ENCODE measurements at places on chromosomes 3 and 15.

- DNase-seq, result no peak
These were observed 122.4 kb downstream of the UBE2E2 start for GRCh38 chr3:23325466-23326065.

DNA sequence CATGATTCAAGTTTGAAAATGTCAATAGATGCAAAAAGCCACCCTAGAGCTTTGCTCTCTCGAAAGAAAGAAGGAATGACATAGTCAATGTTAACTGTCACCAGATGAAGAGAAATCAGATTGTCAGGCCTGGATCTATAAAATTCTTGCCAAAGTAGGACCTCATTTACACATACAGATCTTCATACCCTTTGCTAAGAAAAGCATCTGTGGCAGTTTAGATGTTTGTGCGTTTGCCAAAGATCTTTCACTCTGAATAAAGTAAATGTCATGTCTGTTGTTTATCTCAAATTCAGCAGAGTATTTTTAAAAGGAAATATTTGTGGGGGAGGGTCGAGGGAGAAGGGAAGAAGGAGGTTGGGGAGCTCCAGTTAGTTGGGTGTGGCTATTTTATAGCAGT, 119.4 kb downstream of the FEZF2 start:
- no peak for DNase-seq

DNA sequence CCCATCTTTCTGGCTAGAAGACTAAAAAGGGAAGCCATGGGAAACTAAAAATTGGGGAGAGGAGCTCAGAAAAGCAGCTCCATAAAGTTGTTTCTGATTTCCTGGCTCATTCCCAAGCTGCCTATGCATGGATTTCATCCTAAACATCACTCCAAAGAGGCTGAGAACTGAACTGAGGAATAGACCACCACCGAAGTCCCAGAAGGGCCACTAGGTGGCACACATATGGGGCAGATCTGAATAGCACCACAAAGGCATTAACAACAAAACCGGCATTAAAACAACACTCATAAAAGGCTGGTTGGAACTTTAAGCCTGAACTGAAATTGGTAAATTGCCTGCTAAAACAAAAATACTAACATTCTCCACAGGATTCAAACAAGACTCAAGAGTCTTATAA, 106.3 kb downstream of the PLD1 start:
- DNase-seq, result no peak

DNA sequence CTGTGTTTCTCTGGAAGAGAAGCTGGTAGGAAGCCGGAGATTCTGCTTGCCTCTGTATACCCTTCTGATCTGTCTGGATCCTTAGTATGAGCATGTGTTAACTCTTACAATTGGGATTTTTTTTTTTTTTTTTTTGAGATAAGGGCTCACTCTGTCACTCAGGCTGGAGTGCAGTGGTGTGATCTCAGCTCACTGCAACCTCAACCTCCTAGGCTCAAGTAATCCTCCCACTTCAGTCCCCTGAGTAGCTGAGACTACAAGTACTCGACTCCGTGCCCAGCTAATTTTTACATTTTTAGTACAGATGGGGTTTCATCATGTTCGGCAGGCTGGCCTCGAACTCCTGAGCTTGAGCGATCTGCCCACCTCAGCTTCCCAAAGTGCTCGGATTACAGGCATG, 44.5 kb downstream of the RPN1 start:
- no peak for DNase-seq

- no peak for DNase-seq
These were observed 90.5 kb upstream of the LRRN1 start for GRCh38 chr3:3708769-3709115.

GRCh38 chr3:134525293-134525692, 39.4 kb downstream of the CEP63 start:
- DNase-seq, result no peak

DNA sequence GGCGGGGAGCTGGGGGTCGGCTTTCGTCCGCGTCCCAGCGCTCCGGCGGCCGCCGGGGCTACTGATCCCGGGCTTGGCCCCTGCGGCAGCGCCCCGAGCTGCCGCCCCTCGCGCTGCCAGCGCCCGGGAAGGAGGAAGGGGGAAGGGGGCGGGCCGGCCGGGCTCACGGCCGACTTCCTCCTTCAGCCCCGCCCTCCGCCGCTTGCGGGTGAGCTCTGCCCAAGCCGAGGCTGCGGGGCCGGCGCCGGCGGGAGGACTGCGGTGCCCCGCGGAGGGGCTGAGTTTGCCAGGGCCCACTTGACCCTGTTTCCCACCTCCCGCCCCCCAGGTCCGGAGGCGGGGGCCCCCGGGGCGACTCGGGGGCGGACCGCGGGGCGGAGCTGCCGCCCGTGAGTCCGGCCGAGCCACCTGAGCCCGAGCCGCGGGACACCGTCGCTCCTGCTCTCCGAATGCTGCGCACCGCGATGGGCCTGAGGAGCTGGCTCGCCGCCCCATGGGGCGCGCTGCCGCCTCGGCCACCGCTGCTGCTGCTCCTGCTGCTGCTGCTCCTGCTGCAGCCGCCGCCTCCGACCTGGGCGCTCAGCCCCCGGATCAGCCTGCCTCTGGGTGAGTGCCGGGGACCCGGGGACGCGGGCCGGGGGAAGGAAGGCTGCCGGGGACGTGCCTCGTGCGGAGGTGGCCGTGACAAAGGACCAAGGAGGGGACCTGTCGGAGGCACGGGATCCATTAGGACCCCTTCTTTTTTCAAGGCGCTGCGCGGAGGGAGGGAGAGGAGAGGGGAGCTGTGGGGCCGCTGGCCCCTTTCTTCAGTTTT, at the start of gene SEMA4B:
Gene SEMA4B (plus strand): TSS at position 201 of the 814 bp plus-strand sequence. CDS start 249 bp downstream, at position 450.
- peak; percentile 60 for DNase-seq

GRCh38 chr3:15330031-15330596, 2.3 kb downstream of the SH3BP5 start:
- DNase-seq, result no peak

DNA sequence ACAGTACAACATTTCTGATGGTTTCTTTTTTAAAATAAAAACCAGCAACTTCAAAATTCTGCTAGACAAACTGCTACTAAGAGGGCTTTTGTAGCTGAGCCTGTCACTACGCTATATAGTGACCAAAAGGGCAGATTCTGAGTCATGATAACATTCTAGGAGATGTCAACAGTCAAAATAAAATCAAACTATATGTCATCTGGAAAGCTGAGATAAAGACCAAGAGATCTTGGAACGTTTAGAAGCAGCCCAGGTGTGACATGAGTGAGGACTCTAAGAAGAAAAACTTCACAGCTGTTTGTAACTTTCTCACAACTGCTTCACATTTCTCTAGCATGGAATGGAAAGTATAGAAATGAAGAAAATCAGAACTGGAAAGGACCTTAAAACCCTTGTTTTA, 84.6 kb downstream of the FILIP1L start:
- DNase-seq, result no peak

DNA sequence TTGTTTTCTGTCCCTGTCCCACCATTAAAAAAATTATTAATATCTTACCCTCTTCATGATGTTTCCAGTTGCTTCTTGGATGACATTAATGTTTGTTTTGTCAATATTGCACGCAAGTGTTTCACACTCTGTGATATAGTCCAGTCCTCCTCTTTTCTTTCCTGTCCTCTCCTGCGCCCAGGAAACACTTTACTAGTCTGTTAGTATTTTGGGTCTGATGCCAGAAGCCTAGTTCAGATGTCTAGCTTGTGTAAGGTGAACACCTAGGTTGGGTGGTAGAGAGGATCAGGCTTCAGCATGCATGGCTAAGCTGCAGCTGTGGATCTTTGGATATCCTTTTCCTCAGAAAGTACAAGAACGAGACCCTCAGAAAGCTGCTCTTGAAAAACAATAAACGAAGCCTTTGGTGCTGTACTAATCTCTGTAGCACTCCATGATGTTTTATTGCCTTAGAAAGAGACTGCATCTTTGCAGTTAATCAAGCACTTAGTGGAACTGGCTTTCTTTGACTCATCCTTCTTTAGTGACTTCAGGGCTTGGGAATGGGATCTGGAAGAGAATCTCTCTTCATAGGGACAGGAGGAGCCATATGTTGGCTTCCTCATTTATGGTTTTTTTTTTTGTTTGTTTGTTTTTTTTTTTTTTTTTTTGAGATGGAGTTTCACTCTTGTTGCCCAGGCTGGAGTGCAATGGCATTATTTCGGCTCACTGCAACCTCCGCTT, 253.4 kb downstream of the LPP start:
- DNase-seq, result no peak

DNA sequence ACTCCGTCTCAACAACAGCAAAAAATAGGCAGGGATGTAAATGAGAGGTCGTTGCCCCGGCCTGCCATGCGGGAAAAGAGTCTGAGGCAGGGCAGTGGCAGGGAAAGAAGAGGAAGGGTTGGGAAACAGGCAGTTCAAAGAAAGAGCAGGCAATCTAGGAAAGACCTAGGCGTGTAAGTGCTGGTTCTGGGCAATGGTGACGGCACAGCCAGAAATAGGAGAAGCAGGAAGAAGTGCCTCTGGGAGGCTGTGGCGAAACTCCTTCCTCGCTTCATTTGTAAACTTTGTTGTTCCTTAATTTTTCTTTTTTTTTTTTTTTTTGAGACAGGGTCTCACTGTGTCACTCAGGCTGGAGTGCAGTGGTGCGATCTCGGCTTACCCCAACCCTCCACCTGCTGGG, 4.3 kb downstream of the SLC51A start:
- no peak for DNase-seq

DNA sequence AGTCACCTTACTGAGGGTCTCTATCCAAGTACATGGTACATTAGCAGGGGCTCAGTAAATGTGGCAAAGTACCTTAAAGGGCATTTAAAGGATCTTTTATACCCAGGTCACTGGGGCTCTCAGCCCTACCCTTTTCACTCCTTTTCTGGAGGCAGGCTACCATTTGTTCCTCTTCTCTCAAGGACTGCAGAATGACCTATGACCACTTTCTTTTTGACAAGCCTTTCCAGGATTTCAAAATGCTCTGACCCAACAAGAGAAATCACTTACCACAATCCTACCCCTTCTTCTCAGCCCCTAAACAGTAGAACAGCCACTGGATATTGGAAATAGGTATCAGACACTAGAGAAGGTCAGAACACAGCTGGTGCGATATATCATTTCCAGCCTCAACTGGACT, 221.8 kb upstream of the TPRG1 start:
- DNase-seq, result no peak

GRCh38 chr15:56732886-56733135, 498 bp downstream of the ZNF280D start:
- DNase-seq, result no peak

- DNase-seq, result no peak
These were observed 73.1 kb upstream of the UMPS start for GRCh38 chr3:124657138-124657537.

- DNase-seq, result no peak
These were observed 49.8 kb upstream of the GALNT15 start for GRCh38 chr3:16124636-16125035.

- DNase-seq, result no peak
These were observed 69.2 kb upstream of the GOLGA8B start for GRCh38 chr15:34652726-34653033.

- no peak for DNase-seq
These were observed 14.0 kb downstream of the SMAD3 start for GRCh38 chr15:67079361-67079760.

- DNase-seq, result no peak
These were observed 1036.6 kb downstream of the IGSF11 start for GRCh38 chr3:117998071-117998470.

DNA sequence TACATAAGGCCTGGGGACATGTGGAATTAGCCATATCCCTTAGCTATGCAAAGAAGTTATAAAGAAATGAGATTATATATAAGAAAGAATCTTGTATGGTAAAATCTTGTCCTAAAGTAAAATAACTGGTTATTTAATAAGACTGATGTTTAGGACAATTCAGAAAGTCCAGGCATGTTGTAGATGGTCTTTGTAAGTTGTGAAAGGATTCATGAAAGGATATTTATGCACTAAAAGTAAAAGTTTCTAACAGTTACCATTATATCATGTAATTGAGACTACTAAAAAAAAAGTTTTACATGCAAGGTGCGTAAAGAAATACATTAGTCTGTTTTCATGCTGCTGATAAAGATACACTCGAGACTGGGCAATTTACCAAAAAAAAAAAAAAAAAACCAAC, 146.3 kb downstream of the FMN1 start:
- no peak for DNase-seq

DNA sequence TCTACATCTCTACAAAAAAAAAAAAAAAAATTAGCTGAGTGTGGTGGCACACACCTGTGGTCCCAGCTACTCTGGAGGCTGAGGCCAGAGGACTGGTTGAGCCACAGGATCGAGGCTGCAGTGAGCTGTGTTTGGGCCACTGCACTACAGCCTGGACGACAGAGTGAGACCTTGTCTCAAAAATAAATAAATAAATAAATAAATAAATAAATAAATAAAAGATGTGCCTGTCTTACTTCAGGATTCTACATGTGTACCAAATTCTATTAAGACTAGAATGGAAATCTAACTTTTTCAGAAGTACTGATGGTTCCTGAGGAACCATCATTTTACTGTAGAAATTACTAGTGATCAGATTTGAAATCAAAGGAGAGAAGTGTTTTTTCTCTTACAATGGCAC, 51.9 kb downstream of the TTBK2 start:
- DNase-seq, result no peak

- no peak for DNase-seq
These were observed 104.4 kb downstream of the DNAJB8 start for GRCh38 chr3:128362026-128362965.

DNA sequence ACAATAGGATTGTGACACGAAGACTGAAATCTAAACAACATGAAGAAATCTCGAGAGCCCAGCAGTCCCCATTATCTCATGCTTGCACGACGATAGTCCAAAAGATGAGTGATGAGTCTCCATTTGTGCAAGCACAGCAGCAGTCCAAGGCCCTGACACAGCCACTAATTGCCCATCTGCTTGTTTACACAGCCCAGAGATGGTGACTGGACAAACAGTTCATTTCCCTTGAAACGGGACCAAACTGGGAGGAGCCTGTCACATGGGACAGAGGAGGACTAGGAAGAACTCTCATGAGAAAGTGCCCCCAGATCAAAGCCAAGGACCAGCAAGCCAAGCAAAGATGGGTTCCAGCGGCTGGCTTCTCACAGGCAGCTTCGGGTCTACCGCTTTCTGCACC, 121.0 kb downstream of the GREM1 start:
- DNase-seq, result no peak

- DNase-seq, result no peak
These were observed 25.8 kb downstream of the AQP9 start for GRCh38 chr15:58163985-58164384.

DNA sequence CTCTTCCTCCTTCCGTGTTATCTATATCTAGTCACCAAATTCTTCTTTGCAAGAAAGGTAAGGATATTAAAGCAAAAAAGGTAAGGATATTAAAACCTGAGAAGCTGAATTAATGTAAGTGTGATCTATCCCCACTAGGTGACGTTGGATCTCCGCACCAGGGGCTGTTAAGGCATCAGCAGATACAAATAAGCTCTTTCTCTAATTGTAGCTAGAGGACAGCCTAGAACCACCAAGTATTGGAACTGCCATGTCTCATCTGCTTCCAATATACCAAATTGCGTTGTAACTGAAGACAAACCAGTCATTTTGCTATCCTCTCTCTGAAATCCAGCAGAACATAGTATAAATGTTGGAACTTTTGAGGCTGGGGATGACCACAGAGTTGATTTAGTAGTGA, 471.2 kb upstream of the TGFBR2 start:
- no peak for DNase-seq
